ENCODE measurements at places on chromosomes 3 and 15.

GRCh38 chr15:57259568-57260040 lies 116.7 kb upstream of the CGNL1 start:
- no peak for ATAC-seq

- no peak for ATAC-seq
These were observed 69.5 kb downstream of the ATP2B2 start for GRCh38 chr3:10435850-10436249.

GRCh38 chr3:34012102-34012461 lies 213.7 kb downstream of the PDCD6IP start:
- ATAC-seq = no peak

DNA sequence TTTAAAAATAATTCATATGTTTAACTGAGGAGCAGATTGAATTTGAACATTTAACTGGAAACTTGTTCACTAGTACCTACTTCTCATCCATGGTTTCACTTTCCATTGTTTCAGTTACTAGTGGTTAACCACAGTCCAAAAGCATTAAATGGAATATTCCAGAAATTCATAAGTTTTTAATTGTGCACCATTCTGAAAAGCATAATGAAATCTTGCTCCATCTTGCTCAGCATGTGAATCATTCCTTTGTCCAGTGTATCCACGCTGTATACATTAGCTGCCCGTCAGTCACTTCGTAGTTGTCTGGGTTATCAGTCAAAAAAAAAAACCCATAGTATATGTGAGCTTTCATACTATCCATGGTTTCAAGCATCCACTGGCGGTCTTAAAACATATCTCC lies 217.6 kb downstream of the TPRG1 start:
- ATAC-seq = no peak

DNA sequence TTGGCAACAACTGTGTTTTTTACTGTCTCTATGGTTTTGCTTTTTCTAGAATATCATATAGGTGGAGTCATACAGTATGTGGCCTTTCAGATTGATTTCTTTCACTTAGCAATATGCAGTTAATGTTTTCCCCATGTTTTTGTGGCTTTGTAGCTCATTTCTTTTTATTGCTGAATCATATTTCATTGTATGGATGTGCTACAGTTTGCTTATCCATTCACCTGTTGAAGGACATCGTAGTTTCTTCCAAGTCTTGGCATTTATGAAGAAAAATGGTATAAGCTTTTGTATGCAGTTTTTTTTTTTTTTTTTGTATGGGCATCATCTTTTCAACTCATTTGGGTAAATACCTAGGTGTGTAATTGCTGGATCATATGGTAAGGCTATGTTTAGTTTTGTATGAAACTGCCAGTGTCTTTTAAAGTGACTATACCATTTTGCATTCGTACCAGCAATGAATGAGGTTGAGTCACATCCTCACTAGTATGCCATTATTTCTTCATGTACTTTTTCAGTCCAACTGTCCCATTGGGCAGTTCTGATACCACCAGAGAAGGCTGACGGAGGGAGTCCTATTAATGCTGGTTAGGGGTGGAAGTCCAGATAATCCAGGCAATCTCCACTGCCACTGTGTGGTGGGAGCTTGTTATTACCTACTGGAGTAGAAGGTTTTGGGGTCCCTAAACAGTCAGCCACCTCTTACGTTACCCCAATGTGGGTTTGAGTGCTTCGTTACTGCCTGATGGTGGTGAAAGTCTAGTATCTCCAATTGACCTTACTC lies 210.5 kb downstream of the DOCK3 start:
- no peak for ATAC-seq

DNA sequence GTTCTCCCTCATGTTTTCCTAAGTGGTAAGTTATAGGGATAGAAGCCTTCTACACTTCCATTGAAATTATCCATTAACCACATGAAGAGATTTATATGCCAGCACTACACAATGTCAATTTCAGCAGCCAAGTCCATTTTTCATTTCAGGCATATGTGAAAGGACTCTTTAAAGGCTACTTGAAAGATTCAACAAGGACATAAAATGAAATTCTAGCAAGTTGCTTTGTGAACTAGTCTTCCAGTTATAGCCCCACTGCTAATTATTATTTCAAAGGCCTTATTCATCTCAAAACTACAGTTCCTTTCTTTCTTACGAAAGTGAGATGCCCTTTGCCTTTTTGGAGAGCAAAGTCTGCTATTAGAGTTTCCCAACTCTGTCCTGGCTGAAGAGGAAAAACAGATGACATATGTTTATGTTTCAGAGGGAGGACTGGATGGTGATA lies 66.0 kb upstream of the SLC2A2 start:
- peak; percentile 68 for ATAC-seq

DNA sequence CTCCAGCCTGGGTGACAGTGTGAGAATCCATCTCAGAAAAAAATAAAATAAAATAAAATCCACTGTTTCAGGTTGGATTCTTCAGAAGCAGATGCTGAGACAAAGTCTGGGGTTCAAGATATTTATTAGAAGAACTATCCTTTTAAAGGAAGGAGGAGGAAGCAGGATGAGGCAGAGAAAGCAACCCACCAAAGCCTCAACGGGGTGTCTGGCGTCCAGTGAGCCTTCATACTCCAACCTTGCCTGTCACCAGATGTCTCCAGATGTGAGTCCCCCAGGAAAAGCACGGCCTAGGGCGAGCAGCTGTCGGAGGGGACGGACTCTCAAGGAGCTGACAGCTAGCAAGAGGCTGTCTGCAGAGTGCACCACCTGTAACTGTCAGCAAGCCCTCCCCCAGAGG lies 37.3 kb downstream of the MB21D2 start:
- ATAC-seq = no peak

- ATAC-seq = no peak
These were observed 102.8 kb upstream of the NMNAT3 start for GRCh38 chr3:139780593-139780992.

GRCh38 chr3:23368731-23369130 lies 165.6 kb downstream of the UBE2E2 start:
- ATAC-seq = no peak

DNA sequence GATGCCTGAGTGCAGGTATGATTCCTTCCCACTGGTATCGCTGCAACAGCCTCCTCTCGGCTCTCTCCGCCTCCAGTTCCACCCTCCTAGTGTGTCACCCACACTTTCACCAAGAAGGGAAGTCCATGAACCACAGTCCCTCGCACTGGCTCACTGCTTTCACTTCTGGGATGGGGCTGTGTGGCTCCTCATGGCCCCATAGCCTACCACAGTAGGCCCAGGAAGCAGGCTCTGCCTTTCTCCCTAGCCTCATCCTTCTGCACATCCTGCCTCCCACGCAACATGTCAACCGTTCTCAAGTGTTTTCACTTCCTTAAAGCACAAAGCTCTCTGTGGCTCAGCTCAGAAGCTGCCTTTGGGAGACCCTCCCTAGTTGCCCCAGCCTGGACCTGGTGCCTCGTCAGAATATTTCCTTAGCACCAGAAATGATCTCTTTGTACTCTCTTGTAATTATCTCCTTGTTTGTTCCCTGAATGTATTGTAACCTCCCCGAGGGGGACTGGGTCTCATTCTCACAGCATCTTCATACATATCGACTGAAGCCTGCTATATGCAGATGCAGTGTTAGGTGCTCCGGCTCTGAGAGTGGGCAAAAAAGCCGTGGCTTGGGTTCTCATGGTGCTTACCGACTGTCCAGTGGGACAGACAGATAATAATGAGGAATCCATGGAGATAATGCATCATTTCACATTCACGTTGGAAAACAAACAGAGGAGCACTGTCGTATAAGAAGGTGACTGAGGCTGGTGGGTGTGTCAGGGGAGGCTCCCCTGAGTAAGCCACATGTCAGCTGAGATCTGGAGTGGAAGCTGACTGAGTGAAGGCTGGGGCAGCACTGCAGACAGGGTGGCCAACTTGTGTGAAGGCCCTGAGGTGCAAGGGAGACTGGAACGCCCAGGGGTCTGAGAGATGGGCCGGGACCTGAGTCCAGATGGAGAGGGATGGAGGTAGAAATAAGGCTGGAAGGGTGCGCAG lies 107.1 kb downstream of the DGKG start:
- no peak for ATAC-seq

DNA sequence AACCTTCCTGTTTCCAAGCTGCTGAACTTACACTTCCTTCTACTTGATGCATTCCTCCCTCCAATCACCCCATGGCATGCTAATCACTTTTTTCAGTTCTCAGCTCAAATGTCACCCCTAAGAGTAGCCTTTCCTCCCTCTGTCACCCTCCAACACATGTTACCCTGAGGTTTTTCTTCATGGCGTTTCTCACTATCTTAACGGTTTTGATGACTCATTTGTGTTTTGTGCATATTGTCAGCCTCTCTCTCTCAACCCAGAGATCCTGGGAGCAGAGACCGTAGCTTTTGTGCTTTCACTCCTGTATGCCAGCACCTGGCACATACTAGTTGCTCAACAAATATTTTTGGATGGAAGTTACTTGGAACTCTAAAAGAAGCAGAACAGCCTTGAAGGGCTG lies 24.5 kb downstream of the LRRC3B start:
- no peak for ATAC-seq

DNA sequence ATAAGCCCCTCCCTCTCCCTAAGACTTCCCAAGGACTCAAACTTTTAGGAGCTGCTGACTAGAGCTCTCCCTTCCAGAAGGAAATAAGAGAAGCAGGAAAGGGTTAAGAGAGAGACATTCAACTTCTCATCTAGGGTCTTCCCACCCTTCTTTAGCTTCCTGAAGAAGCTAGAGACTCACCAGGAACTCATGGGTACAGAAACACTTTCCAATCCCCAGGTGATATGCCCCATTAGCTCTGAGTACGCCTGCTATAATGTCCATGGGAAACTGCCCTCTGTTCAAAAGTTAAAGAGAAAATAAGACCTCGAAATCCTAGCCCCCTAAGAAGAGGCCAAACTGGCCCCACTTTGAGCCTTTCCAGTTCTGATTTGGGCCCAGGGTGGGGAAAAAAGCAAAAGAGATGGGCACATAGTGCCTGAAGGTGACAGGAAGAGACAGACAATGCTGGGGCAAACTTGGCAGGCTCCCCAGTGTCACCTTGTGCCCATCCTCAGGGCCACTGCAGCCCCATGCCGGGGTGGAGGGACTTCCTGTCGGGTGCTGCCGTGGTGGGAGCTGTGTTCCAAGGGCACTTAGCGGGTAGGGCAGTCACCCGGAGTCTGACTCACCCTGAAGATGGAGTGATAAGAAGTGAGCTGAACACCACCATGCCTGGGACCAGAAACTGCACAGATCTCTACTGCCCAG lies 29.5 kb downstream of the CCDC12 start:
- ATAC-seq = no peak

DNA sequence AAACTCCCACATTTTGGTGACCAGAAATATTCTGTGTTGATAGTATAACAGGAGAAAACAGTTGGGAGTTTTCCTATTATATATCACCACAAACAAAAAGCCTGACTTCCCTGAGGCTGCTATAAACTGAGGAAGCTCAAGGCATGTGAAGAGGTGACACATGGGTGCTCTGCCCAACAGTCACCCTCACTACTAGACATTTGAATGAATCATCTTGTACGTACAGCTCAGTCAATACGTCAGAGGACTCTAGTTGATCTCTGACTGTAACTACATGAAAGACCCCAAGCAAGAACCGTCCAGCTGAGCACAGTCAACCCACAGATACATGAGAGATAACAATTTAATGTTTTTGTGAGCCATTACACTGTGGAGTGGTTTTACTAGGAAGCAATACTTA lies 338.3 kb upstream of the ATP11B start:
- ATAC-seq = no peak

- no peak for ATAC-seq
These were observed 85.1 kb downstream of the PDCD6IP start for GRCh38 chr3:33883538-33883950.

- no peak for ATAC-seq
These were observed 26.8 kb downstream of the EOGT start for GRCh38 chr3:68986496-68987208.

DNA sequence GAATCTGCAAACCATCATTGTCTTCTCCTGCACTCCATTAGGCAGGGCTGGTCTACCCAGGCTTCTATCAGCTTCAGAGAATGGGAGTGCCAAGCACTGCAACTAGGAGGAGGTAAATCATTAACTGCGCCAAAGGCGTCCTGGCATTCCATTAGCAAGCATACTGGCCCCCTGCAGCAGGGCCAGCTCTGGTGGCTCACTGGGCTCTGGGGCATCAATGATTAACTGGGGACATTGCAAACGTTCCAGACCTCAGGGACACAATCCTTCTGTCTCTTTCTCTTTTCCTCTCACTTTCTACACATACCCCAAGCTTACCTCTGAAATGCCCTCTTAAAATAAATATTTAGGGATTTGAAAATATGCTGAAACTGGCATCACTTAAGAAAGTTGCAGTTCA lies 129.0 kb downstream of the MYLK start:
- ATAC-seq = no peak

DNA sequence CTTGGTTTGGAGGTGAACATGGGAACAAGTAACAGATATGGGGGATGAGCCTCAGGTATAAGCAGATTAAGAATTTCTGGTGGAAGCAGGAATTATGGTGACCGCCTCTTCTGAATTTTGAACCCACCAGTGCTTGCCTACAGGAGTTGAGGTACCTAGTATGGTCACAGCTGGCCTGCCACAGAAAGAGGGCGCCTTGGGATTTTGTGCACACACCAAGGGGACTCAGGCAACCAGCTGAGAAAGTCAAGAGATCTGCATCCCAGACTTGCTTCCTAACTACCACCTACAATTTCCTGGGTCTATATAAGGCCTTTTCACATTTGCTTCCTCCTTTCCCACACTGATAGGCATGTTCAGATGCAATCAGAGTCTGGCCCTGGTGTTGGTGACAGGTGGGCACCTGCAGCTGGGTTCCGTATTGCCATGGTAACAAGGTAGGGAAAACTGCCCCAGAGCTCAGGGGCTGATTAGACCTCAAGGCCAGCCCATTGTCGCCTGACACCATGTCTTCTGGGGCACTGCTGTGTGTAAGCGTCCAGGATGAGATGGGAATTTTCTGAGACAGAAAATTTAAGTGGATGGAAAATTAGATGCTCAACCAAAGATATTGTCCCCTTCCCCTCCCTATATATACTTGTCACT lies 75.9 kb upstream of the RASGRF1 start:
- ATAC-seq = no peak

GRCh38 chr3:43584043-43584826 lies 37.6 kb downstream of the ANO10 start:
- ATAC-seq = peak; percentile 34

- ATAC-seq = no peak
These were observed 460.7 kb upstream of the RASGRP1 start for GRCh38 chr15:39025321-39025720.

DNA sequence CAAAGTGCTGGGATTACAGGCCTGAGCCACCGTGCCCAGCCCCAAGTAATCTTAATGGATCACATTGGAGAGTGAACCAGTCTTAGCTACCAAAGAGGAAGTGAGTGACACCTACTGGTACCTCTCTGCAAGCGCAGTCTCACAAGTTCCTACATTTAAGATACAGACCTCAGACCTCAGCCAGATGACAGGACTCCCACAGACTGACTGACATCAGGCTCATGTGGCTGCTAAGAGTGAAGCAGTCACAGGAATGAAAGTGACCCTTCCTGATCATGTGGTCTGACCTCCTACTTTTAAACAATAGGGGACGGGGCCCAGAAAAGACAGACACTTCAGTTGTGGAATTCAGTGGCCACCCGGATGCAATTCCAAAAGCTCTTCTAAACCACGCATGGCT lies 36.3 kb upstream of the GNB5 start:
- peak; percentile 78 for ATAC-seq

Data from gastroesophageal sphincter (tissue), 4 donors.